Caudate nucleus (tissue), 63 donors: ENCODE measurements at places on chromosomes 5 and 9.

- DNase-seq, result no peak
Observed at GRCh38 chr5:61184708-61185107, 22.4 kb upstream of the SMIM15 start.

GRCh38 chr9:15966471-15966870 is 413.6 kb downstream of the CCDC171 start:
- DNase-seq, result no peak

DNA sequence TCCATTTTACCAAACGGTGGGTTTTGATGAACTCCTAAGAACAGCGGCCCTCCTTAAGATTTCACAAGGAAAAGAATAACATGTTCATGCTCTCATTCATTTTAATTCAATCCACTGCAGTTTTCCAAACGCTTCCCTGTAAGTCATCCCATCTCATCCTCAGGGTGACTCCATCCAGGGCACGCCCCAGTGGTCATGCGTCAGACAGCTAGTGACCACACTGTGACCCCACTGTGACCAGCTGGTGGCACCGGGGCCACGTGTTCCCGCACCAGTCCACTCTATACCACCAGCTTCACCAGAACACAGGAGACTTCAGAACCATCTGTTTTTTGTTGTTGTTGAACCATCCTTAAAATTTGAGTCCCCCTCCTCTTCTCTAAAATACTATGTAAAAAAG is 14.3 kb downstream of the ATPSCKMT start:
- no peak for DNase-seq

DNA sequence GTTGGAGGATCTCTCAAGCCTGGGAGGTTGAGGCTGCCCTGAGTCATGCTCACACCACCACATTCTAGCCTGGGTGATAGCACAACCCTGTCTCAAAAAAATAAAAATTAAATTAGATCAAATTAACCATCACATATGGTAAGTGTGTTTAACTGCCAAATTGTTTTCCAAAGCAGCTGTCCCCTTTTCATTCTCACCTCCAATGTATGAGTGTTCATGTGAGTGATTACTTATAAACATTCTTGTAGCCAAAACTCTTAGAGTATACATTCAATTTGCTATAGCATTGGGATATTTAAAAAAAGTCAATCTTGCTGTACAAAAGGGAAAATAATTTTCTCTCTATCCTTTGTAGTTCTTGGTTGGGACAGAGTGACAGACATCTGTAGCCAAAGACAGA is 53.4 kb upstream of the SNAPC3 start:
- no peak for DNase-seq

DNA sequence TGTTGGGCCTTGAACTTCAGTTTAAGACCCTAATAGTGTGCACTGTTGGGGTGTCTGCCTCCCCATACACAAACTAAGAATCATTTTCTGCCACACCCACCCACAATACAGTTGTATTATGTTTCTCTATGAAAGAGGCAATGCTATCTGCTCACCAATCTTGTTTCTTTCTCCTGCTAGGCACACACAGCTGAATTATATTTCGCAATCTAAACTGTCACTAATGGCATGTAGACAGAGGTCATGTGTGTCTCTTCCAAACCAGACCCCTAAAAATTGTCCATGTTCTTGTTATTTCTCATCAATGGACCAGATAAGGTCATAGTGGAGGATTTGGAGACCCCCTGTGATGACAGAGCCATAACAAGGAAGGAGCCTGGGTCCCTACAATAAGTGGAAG is 57.3 kb downstream of the RIGI start:
- no peak for DNase-seq

GRCh38 chr5:163893281-163893680 is 387.9 kb downstream of the MAT2B start:
- DNase-seq, result no peak

- no peak for DNase-seq
Observed at GRCh38 chr5:42749020-42749419, 7.6 kb upstream of the CCDC152 start.

DNA sequence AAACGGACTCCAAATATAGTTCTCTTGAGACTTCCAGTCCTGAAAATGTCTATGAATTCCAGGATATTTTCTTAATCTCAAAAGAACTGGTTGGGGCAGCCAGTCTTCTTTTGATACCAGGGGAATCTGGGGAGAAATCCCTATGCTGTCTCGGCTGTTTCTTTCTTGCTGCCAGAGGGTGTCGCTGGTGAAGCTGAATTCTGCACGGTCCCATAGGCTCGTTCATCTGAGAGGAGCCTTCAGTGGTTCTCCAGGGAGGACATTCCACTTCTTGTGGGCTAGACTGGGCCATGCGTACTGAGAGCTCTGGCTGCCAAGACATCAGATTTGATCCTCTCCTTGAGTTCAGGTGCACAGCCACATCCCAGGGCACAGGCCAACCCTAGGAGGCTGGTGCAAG is 155.0 kb upstream of the CLINT1 start:
- no peak for DNase-seq
